ENCODE measurements at places on chromosomes 16 and 17. TPM values are rescaled to one million over a fixed set of nuclear protein-coding genes. Genes with fewer than 3 reads are reported as not detected.

RPRML gene
- not detected for total RNA-seq

PRR29 gene
- 0.78 TPM for total RNA-seq

PIK3R6 gene
- total RNA-seq, result not detected

SOCS1 gene
- total RNA-seq, result 0.81 TPM

SP6 gene
- 1.3 TPM for total RNA-seq

EZH1 gene
- total RNA-seq, result 31.4 TPM

ESRP2 gene
- 0.66 TPM for total RNA-seq

TBX4 gene
- not detected for total RNA-seq

KCNAB3 gene
- 2.4 TPM for total RNA-seq

ABCA8 gene
- 0.60 TPM for total RNA-seq

HEATR9 gene
- not detected for total RNA-seq

FOXN1 gene
- total RNA-seq, result not detected

FBXW10B gene
- total RNA-seq, result 2.5 TPM

All from endothelial cell of umbilical vein (primary cell).